ENCODE measurements at places on chromosomes 2 and 18.

DNA sequence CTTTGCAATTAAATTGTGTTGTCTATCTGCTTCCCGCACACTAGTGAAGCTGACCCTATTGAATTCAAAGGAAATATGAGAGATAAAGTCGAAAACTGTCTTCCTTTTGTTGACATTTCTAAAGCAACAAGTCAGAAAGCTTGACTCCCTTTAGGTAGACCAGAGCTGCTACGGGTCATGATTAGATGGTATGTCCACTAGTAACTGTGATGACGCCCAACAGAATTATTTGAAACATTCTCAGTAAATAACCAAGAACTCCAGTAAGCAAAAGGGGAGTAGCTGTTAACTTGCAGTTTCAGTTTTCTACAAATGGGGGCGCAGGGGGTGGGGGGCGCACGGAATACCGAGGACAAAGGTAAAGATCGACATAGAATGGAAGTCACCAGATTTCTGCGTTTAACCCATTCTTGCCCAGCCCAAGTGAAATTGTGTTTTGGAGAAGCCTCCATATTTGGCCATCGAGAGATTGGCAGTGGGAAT lies 56.4 kb downstream of the CRIM1 start:
- DNase-seq: no peak

DNA sequence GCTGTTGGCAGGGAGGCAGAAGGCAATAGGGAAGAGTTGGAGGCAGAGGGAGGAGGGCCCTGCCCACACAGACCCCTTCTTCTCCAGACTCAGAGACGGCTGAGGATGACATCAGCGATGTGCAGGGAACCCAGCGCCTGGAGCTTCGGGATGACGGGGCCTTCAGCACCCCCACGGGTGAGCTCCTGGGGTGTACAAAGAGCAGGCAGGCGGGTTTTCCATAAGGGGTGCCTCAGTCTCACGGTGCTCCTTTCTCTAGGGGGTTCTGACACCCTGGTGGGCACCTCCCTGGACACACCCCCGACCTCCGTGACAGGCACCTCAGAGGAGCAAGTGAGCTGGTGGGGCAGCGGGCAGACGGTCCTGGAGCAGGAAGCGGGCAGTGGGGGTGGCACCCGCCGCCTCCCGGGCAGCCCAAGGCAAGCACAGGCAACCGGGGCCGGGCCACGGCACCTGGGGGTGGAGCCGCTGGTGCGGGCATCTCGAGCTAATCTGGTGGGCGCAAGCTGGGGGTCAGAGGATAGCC lies 10.0 kb downstream of the SPEG start:
- no peak for DNase-seq

- DNase-seq: no peak
Observed at GRCh38 chr18:31049189-31049588, 6.6 kb upstream of the DSC3 start.

- DNase-seq: no peak
Observed at GRCh38 chr2:220930271-220931076, 641.6 kb downstream of the EPHA4 start.

DNA sequence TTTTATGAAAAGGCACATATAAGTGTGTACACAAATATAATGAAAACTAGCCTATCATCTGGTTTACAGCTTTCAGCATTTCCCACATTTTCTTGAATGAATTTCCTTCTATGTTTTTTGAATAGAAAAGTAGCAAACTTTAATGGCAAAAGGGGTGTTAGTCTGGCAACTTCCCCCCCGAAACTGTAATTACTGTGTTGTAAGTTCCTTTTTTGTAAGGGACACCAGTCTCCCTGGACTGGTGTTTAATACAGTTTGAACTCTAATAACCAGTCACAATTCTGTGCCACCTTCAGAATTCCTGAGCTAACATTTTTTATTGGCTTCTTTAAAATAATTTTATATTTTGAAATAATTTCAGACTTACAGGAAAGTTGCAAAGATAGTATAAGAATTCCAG lies 94.2 kb downstream of the ACSL3 start:
- no peak for DNase-seq

- no peak for DNase-seq
Observed at GRCh38 chr2:85717308-85718008, 23.3 kb downstream of the GNLY start.

DNA sequence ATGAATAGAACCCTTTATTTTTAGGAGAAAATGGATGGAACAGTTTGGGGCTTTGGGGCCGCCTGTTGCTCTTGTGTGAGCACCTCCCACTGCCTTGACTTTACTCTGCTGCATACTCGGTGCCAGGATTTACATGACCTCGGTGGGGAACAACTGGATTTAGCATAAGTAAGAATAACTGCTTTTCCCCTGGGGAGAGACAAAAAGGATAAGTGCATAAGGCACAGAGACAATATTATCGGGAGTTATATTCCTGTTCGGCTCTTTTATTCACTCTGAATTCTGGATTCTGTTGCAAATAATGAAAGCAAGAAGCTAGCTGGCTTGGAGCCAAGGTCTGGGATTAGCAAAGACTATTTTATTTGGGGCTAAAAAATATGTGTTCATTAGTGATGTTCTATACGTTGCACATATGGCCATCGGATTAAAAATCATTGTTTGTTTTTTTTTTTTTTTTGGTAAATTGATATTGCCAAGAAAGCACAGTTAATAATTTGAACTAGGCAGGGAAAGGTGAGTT lies 69.8 kb downstream of the CYBRD1 start:
- DNase-seq: no peak

GRCh38 chr18:53551868-53552426 lies 672.5 kb downstream of the MBD2 start:
- DNase-seq: no peak

- no peak for DNase-seq
Observed at GRCh38 chr2:207734264-207734635, 22.8 kb downstream of the CCNYL1 start.

DNA sequence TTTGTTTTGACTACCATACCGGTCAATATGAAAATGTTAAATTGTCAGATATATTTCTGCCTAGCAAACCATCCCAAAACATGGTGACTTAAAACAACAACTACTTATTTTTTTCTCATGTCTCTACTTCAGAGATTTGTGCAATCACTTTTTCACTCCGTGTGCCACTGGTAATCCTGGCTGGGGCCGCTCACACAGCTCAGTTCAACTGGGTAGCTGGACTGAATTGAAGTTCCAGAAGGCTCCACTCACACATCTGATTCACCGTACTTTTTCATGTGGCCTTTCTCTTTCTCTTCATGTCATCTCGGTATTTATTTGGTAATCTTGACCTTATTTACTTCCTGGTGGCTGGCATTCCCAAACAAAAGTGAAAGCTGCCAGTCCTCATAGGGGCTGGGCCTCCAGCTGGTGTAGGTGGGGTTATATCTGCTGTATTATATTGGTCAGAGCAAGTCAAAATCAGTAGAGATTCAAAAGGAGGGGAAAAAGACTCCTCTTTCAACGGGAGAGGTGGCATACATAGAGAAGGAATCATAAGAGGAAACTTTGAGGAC lies 513.9 kb upstream of the NXPH2 start:
- no peak for DNase-seq

GRCh38 chr18:79923896-79924585 lies 27.4 kb downstream of the SLC66A2 start:
- no peak for DNase-seq

GRCh38 chr2:74690571-74690970 lies 36.5 kb downstream of the SEMA4F start:
- DNase-seq: no peak

DNA sequence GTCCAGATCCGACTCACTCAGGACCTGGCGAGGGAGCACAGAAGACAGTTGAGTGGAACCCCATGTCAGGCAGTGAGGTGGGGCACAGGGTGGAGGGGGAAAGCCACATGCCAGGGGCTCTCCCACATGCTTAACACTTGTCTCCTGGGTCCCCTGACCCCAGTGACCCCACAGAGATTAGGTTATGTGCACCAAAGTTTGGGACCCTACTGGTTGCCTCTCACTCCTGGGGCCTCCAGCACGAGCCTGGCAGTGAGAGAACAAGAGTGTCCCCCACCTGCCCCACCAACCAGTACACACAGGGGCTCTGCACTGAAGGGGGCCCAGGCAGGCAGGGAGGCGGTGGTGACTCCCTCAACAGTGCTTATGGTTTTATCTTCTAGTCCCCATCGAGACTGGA lies 58.3 kb downstream of the CIB4 start:
- no peak for DNase-seq

GRCh38 chr2:181440919-181441318 lies 16.3 kb upstream of the ITGA4 start:
- DNase-seq: no peak

- DNase-seq: no peak
Observed at GRCh38 chr2:75707901-75708300, 2.8 kb downstream of the GCFC2 start.

GRCh38 chr2:154587739-154588138 lies 110.8 kb upstream of the KCNJ3 start:
- no peak for DNase-seq

DNA sequence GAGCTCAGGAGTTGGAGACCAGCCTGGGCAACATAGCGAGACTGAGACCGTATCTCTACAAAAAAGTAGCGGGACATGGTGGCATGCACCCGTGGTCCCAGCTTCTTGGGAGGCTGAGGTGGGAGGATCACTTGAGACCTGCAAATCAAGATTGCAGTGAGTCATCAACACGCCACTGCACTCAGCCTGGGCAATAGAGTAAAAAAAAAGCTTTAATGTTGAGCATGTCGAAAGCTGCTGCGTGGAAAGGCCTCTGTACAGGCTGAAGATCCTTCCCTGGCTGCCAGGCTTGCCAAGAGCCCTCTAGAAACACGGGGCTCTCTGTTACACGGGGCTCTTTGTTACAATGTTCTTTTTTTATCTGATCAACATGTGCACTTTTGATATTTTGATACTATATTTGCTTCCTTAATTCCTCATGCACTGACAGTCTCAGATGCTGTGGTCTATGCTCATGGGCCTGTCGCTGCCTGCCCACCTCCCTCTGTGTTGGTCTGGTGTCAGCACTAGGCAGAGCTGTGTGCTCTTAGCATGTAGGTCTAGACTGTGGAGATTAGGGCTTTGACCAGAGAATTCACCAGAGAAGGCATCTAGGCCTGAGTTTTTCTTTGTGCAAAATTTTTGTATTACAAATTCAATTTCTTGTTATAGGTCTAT lies 18.7 kb downstream of the CLK1 start:
- no peak for DNase-seq

DNA sequence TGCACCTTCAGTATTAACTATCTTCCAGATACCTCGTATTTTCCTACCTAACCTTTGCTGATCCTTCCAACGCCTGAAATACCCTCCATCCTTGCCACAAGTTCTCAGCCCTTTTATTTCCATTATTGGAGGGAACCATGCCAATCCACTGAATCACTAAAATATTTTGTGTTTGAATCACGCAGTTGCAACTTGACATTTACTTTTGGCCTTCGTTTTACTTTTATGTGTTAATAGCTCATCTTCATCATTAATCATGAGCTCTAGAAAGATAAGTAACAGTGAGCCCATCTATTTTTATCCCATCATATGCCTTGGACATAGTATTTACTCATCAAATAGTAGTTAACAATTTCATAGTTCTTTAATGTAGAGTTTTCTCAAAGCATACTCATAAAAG lies 463.2 kb downstream of the THSD7B start:
- no peak for DNase-seq

GRCh38 chr2:129061069-129061768 lies 742.6 kb upstream of the HS6ST1 start:
- no peak for DNase-seq

- peak; percentile 45 for DNase-seq
Observed at GRCh38 chr2:196927376-196928225, 1.1 kb upstream of the PGAP1 start.

- DNase-seq: no peak
Observed at GRCh38 chr2:150983314-150983897, 278.3 kb downstream of the RBM43 start.

DNA sequence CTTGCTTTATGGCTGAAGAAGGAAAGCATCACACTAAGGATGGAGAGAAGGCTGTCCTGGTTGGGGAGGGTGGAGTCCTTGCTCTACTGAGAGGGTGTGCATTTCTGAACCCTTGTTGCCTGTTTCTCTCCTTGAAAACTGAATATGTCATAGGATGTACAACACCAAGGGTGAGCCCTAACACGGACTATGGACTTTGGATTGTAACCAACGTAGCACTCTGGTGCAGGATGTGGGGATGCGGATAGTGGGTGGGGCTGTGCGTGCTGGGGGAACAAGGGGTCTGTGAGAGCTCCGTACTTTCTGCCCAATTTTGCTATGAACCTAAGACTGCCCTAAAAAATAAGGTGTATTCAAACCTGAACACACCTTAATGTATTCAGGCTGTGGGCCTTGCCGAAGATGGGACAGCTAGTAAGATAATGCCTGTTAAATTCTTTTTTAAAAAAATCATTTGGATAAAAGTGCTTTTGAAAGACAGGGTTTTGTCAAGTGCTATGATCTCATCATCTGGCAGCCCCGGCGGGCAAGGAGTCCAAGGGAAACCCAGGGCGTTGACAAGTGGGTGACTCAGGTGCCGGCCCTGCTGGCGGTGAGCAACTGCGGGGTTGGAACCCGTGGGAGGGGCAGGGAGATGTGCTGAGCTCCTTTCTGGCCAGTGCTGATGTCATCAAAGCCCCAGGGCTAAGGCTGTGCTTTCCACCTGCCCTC lies 54.0 kb downstream of the GATA6 start:
- DNase-seq: no peak

- no peak for DNase-seq
Observed at GRCh38 chr2:172938713-172939375, 136.8 kb upstream of the MAP3K20 start.

- DNase-seq: no peak
Observed at GRCh38 chr2:165636959-165637358, 157.1 kb downstream of the GALNT3 start.

GRCh38 chr18:79928563-79928960 lies 22.9 kb downstream of the SLC66A2 start:
- DNase-seq: no peak

DNA sequence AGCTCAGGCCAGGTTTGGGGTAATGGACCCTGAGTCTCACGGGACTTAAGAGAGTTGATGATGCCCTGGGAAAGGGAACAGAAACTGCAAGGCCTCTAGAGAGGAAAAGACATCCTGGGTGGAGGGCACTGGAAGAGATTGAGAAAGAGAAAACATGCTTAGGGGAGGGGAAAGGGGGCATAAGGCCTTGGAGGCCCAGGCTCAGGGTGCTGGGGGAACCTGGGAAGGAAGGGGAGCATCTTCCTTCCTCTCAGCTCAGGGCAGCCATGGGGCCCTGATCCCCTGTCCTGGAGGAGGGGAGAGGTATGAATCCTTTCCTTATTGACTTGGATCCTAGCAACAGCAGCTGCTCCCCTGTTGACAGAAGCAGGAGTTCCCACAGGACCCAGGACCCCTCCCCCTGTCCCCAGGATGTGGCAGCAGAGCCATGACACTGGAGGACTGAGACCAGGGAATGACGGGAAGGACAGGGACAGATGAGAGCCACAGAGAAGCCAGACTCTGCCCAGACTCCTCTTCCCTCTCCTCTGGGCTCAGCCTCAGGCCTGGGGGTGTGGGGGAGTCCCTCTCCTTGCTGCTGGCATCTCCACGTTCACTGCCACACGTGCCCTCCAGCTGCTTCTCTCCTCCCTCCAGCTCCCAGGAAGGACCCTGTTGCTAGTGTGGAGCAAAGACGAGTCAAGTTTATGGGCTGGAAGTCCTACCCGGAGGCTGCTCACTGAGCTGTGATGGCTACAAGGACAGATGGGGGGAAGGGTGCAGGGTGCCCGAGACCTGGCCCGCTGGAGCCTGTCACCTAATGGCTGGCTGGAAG lies 815 bp downstream of the GPBAR1 start:
- no peak for DNase-seq

GRCh38 chr2:85900366-85900765 lies 11.6 kb upstream of the ST3GAL5 start:
- DNase-seq: no peak
